ENCODE measurements at places on chromosomes 6 and 20.
A peak's percentile ranks its signal among the peaks of the same experiment; 100 is the strongest.

GRCh38 chr6:113690281-113691259, 166.6 kb upstream of the MARCKS start:
- no peak for DNase-seq

GRCh38 chr6:131982740-131983259, 31.6 kb upstream of the CCN2 start:
- no peak for DNase-seq

DNA sequence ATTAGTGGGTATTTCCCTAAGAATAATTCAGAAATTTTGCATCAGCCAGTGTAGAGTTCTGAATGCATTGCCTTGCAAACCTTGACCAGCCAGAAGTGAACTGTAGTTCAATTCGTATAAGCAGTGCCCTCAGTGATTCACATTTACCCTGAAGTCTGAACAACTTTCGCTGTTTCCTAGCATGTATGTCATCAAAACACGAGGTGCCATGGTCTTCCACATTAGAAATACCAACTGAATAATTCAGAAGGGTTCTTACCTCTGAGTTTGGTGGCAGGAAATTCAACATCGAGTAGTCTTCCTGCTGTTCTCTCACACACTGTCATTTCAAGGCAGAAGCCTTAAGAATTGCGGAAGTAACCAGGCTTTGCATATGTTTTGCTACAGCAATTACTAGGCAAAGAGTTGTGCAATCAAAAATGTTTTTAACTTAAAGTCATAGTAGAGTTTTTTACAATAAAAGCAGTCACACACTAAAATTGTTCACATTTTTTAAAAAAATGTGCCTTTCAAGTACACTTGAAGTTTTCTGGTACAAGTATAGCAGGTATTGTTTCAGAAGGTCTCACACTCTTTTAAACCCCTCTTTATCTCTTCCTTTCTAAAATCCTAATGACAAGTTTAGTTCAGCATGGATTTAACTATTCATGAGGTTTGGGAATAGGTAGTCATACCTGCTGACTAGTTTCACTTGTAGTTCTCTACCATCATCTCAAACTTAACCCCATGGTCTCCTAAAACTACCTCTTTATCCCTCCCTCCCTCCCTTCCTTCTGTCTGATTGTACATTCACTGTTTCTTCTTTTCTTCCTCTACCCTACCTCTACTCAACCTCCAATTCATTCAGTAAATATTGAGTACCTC, 118.3 kb downstream of the STXBP5 start:
- peak; percentile 90 for DNase-seq

- DNase-seq, result no peak
Observed at GRCh38 chr6:21279619-21280018, 313.9 kb upstream of the SOX4 start.

All from KG1 (cell line).